ENCODE measurements at places on chromosomes 2 and 18. TPM values are rescaled to one million over a fixed set of nuclear protein-coding genes. Genes with fewer than 3 reads are reported as not detected.

DNA sequence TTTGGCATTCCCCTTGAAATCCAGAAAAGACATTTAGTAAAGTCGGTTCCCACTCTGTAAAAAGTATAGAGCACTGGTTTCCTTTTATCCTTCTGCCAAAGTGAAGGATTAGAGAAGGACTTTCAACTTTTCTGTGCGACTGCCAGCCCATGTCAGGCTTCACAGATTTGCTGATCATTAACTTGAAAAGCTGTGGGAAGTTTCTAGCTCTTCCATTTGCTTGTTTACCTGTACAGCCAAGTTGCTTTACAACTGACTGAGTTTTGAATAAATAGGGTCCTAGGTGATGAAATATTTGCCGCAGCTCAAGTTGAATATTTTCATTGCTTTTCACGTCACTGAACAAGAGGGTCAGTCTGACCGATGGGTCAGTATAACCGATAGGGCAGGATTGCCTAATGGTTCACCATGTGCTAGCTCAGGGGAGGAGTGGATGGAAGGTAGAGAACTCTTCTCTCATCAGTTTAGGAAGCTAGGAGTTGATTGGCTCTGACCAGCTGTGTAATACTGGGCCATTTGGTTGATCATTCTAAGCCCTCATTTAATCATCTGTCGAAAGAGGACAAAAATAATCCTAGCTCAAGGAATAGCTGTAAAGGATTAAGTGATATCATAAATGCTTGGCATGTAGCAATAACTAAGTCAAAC lies 30.4 kb downstream of the UPP2 start:
- DNase-seq, result no peak

DNA sequence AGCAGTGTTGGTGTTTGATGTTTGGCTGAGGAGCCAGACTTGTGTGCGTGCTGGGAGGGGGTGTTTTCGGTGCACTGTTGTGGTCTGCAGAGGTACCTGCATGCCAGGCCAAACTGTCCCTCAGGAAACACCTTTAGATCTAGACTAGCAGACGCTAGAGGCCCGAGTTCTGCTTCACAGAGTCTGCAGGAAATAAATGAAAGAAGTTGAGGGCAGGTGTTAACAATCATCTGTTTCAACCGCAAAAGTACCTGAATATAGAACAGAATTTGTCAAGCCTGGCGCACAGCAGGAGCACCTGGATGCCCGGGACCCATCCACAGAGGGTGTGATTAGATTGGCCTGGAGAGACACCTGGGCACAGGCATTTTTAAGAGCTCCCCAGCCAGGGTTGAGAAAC lies 40.5 kb upstream of the REL start:
- DNase-seq, result no peak

XDH gene
- 1.4 TPM for polyA plus RNA-seq

NEU2 gene
- polyA plus RNA-seq, result not detected

DNA sequence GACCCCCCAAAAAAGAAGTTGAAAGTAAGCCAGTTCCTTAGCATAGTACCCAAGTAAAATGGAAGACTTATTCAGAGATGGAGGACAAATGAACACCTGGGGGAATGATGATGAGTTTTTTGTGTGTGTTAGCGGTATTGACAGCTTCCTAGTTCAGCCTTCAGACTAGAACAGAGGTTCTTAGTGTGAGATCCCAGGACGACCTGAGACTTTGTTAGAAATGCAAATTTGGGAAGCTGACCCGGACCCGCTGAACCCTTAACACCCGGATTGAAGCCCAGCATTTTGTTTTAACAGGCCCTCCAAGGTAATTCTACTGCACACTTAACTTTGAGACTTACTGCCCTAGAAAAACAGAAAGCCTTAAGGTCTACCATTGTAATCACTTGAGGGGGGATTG lies 20.3 kb downstream of the SPOPL start:
- no peak for DNase-seq

GRCh38 chr2:208319391-208319790 lies 53.3 kb downstream of the PIKFYVE start:
- no peak for DNase-seq
